ENCODE measurements at places on chromosomes 12 and 14.

DNA sequence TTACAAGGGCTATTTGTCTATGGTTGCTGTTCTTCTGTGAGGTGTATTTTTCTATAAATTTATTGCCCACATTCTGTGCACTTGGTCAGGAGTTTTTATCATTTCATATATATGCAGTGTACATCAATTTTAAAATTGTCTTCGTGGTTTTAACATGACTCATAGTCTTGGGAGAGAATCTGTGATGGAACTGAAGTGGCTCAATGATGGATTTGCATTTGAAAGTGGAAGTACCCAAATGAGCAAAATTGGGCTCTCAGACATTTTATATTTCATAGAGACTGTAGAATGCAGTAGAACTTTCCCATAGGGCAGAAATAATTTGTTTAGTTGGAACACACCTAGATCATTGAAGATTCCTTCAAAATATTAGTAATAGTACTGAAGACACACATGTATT, 1.9 kb upstream of the SCFD1 start:
- no peak for DNase-seq

GRCh38 chr14:63991833-63992232, 139.0 kb downstream of the SYNE2 start:
- no peak for DNase-seq

DNA sequence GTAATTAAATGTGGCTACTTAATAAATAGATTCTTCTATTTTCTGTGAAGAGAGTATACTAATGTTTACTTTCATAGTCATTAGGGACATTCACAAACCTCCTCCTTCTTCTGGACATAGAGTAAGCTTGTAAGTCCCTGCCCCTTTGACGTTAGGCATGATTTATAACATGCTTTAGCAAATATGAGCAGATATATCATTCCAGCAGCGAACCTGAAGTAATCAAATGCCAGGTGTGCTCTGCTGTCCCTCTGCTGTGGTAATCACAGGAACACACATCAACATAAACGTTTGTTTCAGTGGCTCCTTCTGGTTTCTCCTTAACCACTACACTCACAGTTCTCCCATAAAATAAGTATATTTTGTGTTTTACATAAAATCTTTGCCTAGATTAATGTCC, 961.8 kb downstream of the FLRT2 start:
- DNase-seq = no peak

- peak; percentile 45 for DNase-seq
Observed at GRCh38 chr14:100589760-100590469, 2.7 kb upstream of the BEGAIN start.

- DNase-seq = peak; percentile 78
Observed at GRCh38 chr14:104137297-104138097, 890 bp upstream of the KIF26A start.

DNA sequence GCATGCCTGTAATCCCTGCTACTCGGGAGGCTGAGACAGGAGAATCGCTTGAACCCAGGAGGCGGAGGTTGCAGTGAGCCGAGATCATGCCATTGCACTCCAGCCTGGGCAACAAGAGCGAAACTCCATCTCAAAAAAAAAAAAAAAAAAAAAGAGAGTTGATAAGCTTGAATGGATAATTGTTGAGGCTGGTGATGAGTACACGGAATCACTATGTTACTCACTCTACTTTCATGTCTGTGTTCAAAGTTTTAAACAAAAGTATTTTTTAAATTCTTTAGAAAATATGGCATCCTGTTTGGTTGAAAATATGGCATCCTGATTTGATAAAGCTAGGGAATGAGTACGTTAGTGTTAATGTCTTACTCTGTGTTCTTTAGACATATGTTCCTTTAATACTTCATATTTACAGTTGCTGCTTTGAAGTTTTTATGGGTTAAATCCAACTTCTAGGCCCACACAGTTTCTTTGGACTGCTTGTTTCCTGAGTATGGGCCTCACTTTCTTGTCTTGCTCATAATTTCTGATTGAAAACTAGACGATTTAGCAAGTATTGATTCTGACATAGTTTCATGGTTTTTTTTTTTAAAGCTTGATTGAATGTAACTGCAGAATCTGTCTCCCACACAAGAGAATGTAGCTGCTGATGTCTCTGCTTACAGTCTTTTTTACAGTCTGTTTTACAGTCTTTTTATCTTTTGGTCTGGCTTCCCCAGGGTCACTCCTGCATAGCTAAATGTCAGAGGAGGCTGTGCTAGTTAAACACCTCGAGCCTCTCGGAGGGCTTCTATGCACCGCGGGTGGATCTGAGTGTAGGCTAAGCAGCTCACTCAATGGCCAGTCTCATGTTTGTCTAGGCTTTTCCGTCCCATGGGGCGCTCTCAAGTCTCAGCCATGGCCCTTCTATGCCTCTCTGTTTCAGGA, 14.1 kb upstream of the FBLN5 start:
- DNase-seq = no peak

- no peak for DNase-seq
Observed at GRCh38 chr14:81766321-81766915, 232.8 kb upstream of the SEL1L start.

DNA sequence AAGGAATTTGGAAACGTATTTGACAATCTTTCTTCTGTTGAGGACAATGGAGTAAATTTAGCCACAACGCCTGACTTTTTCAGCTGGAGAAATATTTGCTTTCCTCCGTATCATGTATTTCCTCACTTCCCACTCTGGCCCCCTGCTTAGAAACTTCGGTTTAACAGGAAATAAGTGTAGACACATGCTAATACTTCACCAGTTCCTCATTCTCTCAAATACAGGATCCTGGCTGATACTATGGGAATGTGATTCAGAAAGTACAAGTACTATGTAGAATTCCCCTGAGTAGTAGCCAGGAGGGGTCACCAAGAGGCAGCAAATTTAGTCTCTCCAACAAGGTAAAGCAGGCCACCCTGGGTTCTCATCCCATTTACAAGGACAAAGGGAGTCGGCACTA, 58.0 kb downstream of the FAR2 start:
- DNase-seq = no peak

DNA sequence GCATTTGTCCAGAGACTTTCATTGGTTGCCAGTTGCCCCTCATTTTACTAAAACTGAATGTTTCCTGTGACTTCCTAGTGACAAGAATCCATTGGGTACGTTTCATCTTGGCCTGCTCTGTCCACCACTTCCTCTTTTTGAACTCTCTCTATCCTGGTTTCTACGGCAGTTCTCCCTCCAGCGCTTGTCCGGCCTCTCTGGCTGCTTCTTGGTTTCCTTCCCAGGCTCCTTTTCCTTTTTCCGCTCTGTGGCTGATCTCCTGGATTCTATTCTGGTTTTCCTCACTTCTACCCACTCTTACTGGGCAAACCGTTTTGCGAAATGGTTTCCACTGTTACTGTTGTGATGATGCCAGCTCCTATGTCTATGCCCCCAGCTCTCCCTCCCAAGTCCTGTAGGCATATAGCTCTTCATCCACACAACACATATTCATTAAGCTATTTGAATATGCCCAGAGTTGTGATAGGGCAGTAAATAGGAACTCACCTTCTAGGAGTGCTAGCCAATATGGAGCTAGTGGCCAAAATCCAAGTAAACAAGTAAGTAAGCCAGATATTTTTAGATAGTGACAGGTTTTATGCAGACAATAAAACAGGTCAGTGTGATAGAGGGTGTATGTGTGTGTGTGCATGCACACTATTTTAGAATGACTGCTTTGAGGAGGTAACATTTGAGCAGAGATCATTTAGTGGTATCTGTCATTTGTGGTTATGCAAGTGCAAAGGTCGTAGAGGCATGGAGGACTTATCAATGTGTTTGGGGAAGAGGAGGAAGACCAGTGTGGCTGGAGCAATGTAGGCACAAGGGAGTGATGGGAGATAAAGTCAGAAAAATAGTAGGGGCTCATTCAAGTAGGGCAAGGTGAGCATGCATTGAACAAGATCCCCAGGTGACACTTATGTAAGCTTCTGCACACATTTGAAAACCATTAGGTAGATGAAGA, 27.9 kb upstream of the CTDSP2 start:
- no peak for DNase-seq

GRCh38 chr12:103677905-103678304, 90.8 kb downstream of the STAB2 start:
- DNase-seq = no peak

GRCh38 chr12:58803908-58804307, 116.4 kb downstream of the LRIG3 start:
- DNase-seq = no peak

- DNase-seq = no peak
Observed at GRCh38 chr12:71445071-71445470, 5.5 kb downstream of the LGR5 start.

- no peak for DNase-seq
Observed at GRCh38 chr12:115941362-115941761, 336.1 kb downstream of the MED13L start.

DNA sequence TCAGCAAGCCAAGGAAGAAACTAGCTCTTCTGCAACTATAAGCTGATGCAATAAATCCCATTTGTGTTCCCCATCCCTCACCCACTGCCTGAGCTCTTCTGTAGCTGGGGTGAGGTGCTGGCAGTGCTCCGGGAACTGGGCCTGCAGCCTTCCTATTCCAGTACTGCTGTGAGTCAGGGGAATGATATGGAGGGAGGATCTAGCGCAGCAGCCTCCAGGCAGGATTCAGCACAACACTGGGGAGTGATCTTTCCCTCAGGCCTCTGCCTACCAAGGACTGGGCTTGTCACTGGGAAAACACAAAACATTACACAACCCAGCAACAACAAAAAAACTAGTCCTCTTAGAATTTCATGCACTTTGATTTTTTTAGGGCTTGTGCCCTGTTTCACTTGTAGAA, 58.7 kb downstream of the ST8SIA1 start:
- no peak for DNase-seq

DNA sequence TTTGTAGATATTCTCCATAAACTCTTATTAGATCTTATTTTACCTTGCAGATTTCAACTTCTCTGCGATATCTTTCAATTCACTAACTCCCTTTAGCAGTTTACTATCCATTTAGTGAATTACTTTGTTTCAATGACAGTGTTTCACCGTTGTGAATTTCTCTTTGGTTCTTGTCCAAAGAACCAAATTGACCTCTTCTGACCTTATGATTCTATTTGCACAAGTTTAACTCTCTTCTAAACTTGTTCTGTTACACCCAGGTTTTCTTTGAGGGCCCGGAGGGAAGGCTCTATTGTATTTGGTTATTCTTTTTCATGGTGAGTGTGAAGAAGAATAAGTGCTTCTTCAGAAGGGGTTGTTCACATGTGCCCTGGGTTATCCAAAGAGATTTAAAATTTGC, 186.7 kb downstream of the MON2 start:
- DNase-seq = no peak

Measured in left forelimb (tissue), 1 donor.